ENCODE measurements at places on chromosomes 12 and 14.
A peak's percentile ranks its signal among the peaks of the same experiment; 100 is the strongest.

- DNase-seq = peak; percentile 81
Observed at GRCh38 chr14:35406506-35407305, 2.2 kb upstream of the NFKBIA start.

DNA sequence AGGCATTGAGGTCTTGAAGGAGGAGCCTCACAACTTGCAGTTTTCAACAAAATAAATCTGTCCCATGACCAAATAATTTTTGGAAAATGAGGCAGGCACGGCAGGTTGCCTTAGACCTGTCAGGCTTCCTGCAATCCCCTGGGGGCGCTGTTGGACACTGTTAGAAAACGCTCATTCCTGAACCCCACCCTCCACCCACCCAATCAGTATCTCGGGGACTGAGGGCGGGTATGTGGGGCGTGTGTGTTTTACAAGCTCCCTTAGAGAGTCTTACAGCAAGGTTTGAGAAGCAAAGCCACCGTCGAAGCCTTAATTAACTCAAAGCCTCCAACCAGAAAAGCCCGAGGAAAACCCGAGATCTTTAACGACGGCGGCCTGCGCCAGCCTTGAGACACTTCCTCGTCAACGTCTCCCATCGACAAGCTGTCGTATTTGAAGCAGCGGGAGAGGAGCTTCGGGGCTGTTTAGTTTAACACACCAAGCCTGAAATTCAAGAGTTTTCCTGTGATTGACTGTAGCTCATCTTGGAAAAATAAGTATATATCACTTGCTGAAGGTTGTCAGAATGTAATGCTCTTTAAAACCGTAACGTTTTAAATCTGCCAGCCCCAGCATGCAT is 123.0 kb downstream of the GLT1D1 start:
- DNase-seq = no peak

DNA sequence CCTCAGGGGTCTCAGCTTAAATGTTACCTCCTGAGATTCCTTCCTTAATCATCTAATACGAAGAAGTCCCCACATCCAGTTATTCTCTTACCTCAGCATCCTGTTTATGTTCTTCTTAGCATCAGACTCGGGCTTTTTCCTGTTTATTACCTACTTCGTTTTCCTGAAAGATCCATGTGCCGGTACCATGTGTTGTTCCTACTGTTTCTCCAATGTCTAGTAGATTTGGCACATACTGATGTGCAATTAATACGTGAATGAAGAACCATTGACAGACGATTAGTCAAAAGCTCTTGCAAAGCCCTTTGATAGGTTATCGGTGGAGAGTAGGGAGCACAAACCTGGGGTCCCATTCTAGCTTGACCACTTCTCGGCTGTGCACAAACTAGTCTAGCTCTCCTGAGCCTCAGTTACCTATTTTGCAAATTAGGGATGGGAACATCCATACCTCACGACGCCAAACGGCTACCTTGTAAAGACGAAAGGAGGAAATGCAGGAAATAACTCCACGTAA is 735 bp upstream of the MAPKAPK5 start:
- DNase-seq = peak; percentile 3

DNA sequence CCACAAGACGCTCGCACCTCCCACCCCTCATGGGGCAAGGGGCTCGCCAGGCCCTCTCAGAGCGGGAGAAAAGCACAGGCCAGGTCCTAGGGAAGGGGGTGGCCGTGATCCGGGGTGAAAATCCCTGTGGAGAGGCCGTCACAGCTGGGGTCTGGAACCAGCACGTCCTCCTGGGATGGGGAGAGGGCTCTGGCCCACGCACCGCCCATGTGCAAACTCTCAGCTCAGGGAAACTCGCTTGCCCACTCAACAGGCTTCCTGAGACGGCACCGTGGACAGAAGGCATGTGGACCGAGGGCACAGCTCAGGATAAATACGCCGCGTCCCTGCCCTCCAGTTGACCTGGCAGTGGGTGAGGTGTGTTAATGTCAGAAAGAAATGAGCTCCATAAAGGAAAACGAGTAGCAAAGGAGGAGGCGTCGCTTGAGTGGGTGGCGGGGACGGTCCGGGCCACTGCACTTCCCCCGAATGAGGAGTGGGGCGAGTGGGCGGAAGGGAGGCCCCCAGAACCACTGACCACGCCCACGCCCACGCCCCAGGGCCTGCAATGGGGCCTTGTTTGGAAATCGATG is 57.6 kb upstream of the GALNT9 start:
- DNase-seq = no peak

DNA sequence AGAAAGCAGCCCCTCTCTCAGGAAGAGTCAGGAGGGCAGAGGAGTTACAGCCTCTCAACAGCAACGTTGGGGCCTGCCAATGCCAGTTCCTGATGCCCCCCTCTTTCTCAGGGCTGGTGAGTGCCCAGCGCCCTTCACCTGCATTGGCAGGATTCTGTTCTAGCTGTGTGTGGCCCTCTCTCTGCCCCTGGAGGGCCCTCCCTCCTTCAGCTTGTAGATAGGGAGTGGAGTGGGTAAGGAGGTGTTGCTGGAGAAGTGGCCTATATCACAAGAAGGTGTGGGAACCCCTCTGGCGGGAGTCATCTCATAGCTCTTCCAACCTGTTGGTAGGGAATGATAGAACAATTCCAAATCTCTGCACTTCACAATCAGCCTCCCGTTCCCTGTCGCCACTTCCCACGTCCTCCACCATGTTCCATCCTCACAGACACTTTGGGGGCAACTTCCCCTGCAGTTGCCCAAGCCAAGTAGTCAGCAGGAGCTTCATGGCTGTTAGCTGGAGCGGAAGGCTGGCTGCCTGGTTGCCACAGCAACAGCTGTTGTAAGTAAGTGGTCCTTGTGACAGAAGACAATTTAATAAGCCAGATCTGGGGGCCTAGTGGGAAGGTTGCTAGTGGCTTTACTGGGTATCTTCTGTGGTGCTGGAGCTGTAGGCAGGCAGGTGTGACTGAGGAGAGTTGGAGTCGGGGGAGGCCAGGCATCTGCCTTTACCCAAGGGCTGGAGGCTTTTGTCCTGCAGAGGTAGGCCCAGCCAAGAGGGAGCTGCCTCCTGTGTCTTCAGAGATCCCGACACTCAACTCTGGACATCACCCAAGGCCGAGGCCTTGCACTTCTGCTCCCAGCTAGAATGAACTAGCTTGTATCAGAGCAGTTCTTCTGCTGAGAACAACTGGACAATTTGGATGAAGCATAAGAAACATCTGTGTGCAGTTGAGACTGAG is 38.4 kb downstream of the GALNT16 start:
- DNase-seq = no peak

DNA sequence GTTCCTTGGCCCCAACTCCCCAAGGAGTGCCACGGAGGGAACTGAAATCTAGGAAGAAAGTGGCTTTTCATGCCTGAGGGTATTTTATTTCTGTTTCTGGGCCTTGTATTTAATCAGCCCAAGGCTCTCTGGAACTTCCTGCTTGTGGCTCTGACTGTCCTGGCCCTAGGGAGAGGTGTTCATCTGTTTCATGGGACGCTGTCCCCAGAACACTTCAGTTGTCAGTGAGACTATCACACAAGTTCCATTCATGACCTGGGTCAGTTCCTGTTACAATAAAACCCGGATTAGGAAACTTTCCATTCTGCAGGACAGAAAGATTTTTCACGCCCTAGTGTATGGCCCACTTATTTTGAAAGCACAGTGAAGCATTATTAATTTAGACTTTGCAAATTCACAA is 18.5 kb upstream of the TC2N start:
- DNase-seq = no peak

GRCh38 chr12:66156654-66157053 is 13.1 kb downstream of the TMBIM4 start:
- peak; percentile 19 for DNase-seq

DNA sequence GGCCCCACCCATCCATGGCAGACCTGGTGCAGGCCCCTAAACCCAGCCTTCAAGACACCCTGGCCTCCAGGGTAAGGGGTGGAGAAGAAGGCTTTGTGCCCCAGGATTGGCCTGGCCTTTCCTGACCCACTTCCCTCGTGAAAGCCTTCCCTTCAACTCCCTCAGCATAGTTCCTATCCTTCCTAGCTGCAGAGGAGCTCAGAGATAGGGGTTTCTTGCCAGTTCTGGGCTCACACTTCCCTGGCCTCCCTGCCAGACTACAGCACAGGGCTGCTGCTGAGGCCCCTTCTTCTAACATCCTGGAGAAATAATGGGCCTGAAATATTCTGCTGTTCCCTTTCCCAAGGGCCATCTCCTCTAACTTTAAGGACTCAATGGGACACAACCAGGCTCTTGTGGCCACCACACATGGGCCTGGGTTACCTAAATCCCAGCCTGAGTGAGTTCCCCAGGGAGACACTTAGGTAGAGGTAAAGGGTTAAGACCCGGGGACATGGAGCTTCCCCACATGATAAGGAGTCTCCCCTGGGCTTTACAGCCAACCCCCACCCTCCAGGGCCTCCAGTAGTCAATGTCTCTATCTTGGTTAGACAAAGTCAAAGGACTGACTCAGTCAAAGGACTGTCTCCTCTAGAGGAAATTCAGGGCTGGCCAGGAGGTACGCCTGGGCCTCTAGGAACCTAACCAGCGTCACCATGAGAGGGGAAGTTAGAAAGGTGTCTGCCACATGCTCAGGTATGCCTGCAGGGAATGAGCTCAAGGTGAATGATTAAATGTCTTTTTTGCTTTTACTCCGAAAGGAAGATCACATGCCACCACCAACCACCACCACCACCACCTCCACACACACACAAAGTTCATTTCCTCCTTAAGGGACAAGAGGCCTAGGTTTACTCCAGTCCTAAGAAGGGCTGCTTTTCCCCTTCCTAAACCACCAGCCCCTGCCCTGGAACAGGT is 7.1 kb downstream of the ZFP36L1 start:
- DNase-seq = peak; percentile 75

DNA sequence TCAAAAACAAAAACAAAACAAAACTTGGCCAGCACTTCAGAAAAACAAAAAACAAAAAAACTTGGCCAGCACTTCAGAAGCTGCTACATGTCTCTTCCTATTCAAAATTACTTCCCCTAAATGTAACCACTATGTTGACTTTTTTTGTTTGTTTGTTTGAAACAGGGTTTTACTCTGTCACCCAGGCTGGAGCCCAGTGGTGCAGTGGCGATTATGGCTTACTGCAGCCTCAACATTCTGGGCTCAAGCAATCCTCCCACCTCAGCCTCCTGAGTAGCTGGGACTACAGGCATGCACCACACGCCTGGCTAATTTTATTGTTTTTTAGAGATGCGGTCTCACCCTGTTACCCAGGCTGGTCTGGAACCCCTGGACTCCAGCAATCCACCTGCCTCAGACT is 38.0 kb upstream of the PPP4R3A start:
- DNase-seq = no peak

DNA sequence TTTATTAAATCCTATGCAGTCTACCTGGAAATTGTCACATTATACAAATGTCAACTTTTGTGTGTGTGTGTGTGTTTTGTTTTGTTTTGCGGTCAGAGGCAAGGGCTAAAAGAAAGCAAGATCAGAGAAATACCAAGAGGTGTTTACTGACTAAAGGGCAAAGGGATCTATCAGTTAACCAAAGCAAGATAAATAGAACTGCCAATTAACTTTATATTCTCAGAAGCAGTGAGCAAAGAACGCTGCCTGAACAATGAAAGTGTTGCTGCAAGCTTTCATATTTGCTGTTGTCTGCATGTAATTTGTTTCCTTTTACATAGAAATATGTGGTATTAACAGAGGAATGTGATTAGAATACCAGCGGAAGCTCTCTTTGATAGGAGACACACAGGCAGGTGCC is 30.9 kb downstream of the CCDC60 start:
- no peak for DNase-seq

DNA sequence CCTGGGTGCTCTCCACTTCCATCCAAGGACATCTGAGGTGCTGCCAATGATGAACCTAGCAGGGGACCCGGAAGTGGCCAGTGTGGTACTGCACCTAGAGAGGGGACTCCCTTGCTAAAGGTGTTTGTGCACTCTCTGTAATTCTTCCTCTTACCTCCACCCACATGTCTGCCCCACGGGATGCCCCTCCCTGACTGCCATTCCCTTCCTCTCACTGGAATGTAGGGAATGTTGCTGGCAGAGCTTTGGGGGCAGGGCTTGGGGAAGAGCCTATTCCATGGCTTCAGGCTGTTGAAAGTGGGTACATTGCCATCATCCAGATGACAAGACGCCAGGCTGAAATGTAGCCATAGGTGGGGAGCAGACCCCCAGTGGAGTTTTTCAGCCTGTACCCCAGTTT is 153.2 kb downstream of the SMOC1 start:
- no peak for DNase-seq

- no peak for DNase-seq
Observed at GRCh38 chr12:52662918-52663229, 10.9 kb upstream of the KRT2 start.

GRCh38 chr14:24918822-24919221 is 131.1 kb downstream of the STXBP6 start:
- no peak for DNase-seq

DNA sequence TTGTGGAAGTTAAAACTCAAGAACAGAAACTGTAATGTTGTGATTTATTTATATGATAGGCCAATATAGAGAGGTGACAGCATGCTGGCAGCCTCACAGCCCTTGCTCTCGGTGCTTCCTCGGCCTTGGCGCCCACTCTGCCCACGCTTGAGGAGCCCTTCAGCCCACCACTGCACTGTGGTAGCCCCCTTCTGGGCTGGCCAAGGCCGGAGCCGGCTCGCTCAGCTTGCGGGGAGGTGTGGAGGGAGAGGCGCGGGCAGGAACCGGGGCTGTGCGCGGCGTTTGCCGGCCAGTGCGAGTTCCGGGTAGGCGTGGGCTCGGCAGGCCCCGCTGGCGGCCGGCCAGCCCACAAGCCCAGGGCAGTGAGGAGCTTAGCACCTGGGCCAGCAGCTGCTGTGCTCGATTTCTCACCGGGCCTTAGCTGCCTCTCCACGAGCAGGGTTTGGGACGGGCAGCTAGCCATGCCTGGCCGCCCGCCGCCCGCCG is 65.8 kb upstream of the SLC8A3 start:
- peak; percentile 10 for DNase-seq

DNA sequence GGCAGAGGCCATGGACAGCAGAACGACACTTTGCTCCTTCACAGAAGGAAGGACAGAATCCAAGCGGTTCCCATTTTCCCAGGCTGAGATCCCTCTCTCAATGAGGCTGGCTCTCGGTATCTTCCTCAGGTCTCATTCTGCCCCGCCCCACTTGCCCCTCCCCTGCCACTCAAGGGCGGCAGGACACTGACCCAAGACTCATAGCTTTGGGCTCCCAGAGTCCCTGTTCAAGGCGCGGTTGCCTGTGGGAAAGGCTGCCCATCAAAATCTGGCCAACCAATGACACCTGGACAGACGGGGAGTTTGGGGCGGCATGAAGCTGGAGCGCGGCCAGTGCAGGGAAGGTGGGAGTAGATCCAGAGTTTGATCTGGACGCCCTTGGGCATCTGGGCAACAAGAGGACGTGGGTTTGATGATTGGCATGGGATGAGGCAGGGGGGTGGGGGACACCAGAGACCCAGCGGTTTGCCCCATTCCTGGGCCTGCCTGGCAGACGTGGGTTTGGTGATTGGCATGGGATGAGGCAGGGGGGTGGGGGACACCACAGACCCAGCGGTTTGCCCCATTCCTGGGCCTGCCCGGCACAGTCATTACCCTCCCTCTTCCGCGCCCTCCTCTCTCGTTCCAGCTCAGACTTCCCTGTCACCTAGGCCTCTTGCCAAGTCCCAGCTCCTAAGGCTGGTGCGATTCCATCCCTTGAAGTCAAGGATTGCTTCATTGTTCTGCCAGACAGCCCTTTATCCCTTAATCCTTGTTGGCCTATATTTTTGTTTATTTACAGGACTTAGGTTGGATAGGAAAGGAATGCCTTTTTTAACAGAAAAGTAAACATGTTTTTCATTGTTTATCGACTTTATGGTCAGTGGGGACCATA is 92.1 kb downstream of the NINJ2 start:
- peak; percentile 77 for DNase-seq

GRCh38 chr12:7265251-7265650 is 38.6 kb upstream of the ACSM4 start:
- no peak for DNase-seq

- DNase-seq = peak; percentile 78
Observed at GRCh38 chr12:121893961-121894460, 5.4 kb downstream of the PSMD9 start.

Data from fibroblast of lung (primary cell).